ENCODE measurements at places on chromosomes 2 and 18.

GRCh38 chr18:44911773-44912172, 231.1 kb downstream of the SETBP1 start:
- no peak for DNase-seq

- no peak for DNase-seq
These were observed 44.3 kb upstream of the ZDBF2 start for GRCh38 chr2:206230060-206230762.

DNA sequence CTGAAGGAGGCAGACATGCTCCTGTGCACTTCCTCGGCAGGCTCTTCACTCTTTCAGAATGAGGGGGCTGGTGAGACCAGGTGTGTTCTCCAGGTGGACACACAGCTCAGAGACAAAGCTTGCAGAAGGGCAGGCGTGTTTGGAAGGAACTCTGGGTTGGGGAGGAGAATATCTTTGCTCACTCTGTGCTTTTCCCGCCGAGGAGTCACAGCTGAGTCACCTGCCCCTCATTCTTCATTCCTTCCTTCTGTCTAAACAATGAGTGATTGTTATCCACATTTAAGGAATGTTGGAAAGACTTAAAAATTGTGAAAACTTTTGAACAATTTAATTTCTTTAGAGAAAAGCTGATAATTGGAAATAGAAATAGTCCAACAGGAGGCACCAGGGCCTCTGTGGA, 126.3 kb upstream of the TPO start:
- no peak for DNase-seq

DNA sequence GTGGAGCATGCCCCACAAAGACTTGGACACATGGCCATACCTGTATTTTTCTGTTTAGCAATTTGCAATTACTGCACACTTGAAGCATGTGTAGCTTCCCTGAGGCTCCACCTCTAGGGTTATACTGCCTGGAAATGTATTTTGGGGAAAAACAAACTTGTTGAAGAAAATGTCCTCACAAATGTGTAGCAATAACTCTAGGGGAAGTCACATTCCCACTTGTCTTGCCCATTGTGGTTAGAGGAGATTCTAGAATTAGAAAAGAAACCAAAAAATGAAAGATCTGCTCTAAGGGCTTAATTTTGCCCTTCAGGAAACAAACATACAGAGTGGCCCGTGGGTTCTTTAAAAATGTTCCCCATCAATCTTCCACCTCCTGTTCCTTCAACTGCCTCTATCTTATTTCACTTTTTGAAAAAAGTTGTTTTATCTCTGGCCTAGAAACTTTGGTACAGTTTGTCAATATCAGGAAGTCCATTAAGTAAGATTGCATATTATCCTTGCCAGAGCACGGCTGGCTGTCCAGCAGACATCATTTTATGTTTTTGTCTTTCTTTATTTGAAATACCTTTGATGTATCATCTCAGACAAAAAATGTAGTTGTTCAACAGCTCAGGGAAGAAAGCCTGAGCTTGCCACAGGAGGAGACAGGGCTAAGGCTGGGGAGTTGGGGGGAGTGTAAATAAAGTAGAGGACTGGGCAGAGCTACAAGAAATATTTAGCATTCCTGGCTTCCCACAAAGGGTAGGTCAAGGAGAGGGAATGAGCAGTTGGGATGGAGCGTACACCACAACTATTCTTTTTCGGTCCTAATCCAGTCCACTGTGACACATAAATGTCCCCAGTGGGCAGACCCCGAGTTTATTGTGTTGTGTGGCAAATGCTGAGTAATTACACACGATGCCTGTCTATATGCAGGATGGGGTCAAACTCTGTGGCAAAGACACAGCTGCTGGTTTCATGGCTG, 96.8 kb upstream of the CDC42EP3 start:
- DNase-seq, result no peak
